ENCODE measurements at places on chromosomes 12 and 14.

DNA sequence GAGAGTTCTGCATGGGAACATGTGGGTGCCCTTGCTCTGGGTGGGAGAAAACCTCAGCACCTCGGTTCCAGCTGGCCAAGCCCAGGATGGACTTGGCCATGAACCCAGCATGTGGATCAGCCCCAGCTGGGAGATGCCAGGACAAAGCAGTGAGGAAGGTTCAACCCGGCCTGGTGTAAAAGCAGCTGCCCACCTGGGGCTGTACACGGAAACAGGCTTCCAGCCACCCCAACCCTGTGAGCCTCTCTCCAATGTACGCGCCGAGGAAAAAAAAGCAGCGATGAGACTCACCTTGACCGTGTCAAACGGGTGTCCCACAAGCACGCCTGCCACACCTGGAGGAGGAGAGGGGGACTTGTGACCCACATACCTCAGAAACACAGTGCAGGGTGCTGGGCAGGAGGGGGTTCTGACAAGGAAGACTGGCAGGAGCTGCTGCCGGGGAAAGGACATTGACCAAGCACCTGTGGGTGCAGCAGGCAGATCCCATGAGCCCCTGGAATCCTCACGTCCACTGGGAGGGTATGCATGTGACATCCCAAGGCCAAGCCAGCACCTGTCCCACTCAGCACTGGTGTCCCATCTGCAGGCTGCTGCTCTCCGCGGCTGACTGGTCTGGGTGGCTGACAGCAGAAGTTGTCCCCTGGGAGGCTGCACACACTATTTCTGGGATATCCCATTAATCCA, 7.5 kb downstream of the SLC25A29 start:
- DNase-seq, result no peak

DNA sequence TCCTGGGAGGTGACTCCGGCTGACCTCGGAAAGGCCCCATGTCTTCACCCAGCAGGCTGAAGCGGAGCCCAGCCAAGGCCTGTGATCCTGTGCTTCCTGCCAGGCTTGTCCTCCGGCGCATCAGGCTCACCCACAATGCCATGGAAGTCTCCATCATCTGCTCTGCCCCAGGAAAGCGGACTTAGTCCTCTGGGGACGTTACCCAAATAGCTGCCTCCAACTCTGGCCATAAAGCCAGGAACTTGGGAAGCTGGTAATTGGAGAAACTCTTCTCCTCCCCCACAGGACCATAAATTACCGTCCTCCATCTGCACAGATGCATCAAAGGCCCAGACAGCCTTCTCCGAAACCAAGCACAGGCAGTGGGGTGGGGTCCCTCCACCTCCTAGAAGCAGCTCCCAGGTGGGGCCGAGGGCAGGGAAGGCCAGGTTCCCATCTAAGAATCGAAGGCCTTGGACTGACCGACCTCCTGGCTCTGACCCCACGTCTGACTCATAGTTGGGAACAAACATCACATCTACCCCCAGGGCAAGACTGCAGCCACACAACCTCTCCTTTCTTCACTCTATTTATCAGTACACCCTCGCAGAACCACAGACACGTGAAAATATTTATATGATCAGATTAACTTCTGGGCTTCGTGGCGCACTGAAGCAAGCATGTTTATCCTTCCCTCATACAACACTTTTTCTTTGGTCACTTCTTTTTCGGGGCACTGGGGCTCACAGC, 56.4 kb downstream of the PITPNM2 start:
- no peak for DNase-seq

- no peak for DNase-seq
Measured at GRCh38 chr12:111643427-111643826, 42.3 kb downstream of the BRAP start.

- no peak for DNase-seq
Measured at GRCh38 chr14:54040846-54041245, 84.2 kb upstream of the BMP4 start.

DNA sequence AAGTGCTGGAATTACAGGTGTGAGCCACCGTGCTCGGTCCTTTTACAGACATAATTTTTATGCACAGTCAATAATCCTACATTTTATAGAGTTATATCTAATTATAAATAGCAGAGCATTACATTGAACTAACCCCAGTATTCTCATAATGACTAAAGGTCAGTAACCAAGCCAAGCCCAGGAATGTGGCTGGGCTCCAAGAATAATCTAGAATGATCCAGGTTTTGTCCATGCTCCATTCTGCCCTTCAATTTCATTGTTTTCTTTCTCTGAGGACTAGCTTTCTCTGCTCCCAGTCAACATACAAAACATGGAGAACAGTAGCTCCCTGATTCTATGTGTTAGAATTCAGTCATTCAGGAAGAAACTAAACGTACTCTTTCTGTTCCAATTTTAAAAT, 92.1 kb upstream of the KRR1 start:
- no peak for DNase-seq

- DNase-seq, result no peak
Measured at GRCh38 chr14:104553166-104554087, 26.1 kb upstream of the C14orf180 start.

DNA sequence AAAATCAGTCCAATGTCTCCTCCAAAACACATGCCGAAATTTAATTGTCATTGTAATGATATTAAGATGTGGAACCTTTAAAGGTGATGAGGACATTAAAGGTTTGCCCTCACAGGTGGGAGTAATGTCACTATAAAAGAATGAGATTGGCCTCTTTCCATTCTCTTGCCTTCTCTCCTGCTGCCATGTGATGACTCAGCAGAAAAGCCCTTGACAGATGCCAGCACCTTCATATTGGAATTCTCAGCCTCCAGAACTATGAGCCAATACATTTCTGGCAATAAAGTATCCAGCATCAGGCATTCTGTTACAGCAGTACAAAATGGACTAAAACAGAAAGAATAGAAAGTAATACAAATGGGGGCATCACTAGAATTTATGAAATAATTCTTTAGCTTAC, 609.7 kb downstream of the SLC16A7 start:
- no peak for DNase-seq

GRCh38 chr14:92675976-92676375, 72.5 kb downstream of the LGMN start:
- no peak for DNase-seq

- no peak for DNase-seq
Measured at GRCh38 chr12:107304588-107305532, 211.5 kb upstream of the CRY1 start.

DNA sequence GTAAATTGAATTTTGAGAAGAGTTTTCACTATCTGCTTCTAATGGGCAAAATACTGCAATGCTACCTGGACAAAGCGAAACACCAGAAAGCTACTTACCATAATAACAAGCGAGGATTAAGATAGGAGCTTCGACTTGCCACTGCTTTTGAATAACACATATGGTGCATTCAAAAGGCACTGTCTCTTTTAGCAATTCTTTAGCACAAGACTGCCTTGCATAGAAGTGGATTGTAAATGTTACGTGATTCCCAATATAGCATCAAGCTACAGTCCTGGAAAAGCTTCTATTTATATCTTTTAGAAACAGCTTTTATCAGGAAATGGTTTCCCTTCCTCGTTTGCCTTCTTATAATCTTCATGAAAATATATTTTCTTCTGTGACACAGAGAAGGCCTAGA, 258.7 kb upstream of the PDE3A start:
- DNase-seq, result no peak

DNA sequence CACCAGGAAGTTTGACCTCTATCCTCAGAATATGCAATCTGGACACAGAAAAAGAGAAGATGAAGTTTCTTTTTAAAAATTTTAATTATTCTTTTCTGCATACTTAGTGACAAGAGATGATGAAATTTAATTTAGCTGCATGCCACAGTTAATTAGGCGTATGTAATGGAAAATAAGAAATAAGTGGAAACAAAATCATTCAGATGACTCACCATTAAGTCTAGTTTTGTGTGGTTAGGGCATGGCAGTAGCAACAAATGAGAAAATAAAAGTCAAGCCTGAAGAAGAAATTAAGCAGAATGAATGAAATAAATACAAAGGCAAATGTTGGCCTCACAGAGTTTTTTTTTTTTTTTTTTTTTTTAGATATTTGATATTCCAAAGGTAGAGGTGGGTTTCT, 30.9 kb upstream of the KLRD1 start:
- DNase-seq, result no peak

DNA sequence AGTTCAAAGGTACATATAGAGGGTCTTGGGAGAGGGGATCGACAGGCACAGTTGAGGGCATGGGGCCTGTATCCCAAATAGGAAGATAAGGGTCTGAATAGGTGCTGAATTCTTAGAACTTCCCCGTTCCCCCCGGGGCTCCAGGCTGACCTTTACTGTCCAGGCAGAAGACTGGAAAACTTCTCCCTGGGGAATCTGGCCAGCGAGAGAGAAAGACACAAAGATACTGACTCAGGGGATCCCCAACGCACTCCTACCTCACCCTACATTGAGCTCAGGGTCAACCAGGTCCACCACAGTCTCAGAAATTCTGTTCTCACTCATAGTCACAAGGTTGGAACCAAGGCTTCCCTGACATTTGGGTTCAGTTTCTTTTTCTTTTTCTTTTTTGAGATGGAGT, 46.2 kb downstream of the ACACB start:
- no peak for DNase-seq

All from stimulated activated CD4-positive, alpha-beta T cell treated with anti-CD3 and anti-CD28 coated beads, Interleukin-4, amount 100 ng/mL, for 48 hours (primary cell).